Muscle of arm (tissue), 14 donors: ENCODE measurements at places on chromosomes 12 and 14.

DNA sequence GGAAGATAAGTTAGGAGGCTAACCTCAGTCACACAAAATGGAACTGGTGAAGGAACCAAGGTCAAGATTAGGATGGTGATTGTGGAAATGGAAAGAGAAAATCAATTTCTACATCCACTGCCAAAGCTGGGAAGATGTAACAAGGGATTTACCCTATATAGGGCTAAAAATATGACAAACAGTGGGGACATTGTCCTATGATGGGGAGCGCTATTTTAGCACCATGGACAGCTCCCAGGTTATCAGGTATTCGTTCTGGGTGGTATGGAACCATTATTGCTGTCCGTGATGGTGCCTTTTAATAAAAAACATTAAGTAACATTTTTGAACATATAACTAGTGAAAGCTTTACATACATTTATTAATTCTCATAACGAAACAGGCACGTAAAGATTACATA lies 124.0 kb downstream of the NDUFA12 start:
- no peak for DNase-seq

DNA sequence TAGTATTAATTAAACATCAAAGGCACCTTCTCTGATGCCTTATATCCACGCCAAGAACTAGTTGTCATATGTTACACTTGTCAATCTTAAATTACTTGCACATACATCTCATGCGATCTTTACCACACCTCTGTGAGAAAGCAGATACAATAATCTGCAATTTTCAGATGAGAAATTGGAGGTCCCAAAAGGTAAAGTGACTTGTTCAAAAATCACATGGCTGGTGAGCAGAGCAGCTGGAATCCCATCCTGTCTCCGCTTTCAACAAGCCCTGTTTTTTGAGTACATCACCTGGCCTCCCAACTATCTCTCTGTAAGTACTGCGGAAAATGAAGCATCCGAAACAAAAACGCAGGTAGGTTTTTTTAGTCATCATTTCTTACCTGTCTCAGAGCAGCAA lies 203.4 kb upstream of the FOXN3 start:
- no peak for DNase-seq

DNA sequence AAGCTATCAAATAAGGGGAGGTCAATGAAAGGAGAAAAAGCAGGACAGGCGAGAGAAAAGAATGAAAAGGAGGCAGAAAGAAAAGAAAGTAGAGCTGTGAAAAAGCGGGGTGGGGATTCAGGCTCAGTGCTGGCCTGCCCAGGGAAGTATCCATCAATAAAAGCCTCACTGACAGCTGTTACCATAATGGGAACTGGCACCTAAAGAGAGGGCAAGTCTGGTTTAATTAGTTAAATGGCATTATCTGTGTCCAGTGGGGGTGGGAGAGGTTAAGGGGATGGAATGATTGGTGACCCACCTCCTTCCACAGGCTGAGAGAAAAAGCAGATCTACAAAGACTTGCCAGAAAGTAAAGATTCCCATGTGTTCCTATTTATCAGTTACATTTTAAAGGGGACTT lies 7.4 kb downstream of the SALL2 start:
- DNase-seq = no peak

DNA sequence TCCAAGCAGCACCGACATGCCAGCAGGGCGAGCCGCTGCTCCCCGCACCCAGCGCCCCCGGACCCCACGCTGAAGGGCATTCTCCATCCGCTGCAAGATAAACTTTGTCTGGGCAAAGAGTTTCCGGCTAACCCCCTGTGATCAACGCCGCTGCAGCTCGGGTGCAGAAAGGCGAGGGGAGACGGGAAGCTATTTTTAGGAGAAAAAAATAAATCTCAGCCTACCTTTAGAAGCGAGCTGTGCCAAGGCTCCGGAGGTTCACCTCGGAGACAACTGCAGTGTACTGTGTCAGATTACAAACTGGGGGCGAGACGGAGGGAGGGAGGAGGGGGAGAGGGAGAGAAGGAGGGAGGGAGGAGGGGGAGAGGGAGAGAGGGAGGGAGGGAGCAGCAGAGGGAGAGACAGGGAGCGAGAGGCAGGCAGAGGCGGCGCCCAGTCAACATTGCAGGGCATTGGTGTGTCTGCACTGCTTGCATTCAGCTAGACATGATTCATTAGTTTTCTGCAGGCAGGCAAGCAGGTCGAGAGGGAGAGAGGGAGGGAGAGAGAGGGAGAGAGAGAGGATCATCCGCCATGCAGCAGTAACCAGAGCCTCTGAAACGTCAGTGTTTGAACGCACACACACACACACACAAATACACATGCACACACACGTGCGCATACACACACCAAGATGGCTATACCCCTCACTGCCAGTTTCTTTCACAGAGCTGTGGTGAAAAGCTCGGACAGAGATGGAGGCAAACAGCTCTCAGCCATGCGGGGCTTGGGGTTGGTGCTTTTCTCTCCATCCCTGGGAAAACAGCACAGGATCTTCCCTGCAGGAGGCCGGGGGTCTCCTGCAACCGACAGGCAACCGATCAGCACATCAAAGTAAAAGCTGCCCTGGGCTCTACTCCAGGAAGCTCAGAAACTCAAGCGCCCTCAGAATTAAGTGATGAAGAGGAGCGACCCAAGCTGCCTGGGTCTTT lies at the start of gene RIMBP2:
Gene RIMBP2, minus strand, starts transcription at position 302 of the 971 bp plus-strand sequence. CDS start 237,286 bp downstream, outside the sequence.
- peak; percentile 38 for DNase-seq

GRCh38 chr12:125797421-125798175 lies 732.4 kb downstream of the AACS start:
- DNase-seq = no peak

- no peak for DNase-seq
These were observed 166.0 kb upstream of the NOS1 start for GRCh38 chr12:117527479-117527855.

DNA sequence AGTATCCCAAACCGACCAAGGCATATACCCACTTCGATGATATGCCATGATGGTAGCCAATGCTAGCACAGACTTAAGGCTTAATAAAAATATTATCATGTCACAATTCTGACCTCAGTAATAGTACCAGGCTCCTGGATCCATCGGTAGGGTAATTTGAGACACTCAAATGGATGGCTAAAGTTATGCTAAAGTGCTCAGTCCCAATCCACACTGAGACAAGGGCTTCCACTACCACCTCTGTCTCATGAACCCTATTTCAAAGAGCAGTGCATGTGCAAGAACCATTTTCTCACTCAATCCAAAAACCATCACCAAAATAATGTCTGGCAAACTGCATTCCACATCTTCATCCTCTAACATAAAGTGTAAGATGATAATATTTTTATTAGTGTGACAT lies 122.4 kb upstream of the KRR1 start:
- no peak for DNase-seq

DNA sequence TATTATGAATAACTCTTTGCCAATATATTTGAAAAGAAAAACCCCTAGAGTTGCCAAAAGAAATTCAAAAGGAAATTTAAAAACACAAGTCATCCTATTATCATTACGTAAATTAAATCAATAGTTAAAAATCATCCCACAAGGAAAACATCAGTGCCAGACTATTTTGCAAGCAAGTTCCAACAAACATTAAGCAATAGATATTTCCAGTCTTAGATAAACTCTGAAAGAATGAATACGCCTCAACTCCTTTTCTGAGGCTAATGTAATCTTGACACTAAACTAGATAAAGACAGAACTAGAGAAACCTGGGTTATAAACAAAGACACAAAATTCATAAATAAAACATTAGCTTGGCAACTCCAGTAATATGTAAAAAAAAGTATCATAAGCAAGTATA lies 245.9 kb downstream of the FOXN3 start:
- no peak for DNase-seq

DNA sequence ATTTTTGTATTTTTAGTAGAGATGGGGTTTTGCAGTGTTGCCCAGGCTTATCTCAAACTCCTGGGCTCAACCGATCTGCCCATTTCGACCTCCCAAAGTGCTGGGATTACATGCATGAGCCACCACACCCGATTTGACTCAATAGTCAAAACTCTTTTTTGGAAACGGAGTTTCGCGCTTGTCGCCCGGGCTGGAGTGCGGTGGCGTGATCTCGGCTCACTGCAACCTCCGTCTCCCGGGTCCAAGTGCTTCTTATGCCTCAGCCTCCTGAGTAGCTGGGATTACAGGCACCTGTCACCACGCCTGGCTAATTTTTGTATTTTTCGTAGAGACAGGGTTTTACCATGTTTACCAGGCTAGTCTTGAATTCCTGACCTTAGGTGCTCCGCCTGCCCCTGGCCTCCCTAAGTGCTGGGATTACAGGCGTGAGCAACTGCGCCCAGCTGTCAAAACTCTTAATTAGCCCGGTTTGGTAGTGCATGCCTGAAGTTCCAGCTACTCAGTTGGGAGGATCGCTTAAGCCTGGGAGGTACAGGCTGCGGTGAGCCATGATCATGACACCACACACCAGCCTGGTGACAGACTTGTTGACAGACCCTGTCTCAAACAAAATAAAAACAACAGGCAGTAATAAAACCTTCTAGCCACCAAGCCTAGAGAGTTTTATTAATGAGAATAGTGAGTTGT lies 12.4 kb downstream of the MED21 start:
- DNase-seq = no peak

GRCh38 chr12:19025582-19025981 lies 104.0 kb upstream of the PLEKHA5 start:
- DNase-seq = no peak

DNA sequence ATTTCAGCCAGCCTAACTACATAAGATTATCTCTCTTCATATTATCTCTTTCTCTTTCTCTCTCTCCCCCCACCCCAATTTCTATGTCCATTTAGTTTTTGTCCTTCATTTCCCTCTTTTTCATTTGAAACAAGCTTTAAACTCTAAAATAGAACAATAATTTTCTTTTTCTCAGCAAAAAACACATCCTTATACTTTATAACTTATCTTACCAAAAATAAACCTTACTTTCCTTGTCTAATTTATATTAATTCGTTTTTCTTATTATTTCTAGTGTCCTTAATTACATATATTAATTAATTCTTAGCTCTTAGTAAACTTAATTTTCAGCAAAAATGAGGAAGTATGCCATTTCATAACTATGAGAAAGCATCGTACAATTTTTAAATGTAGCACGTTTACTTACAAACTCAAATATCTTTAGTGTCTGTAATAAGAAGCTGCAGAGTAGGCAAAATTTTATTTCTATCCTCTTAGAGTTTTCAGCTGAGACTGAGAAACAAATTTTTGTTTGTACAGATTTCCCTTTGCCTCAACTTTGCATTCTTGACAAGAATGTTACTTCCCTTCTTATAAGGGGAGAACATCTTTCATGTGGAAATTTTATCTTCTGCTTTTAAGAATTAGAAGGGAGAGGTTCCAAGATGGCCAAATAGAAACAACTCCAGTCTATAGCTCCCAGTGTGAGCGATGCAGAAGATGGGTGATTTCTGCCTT lies 65.1 kb upstream of the ST8SIA1 start:
- DNase-seq = no peak

DNA sequence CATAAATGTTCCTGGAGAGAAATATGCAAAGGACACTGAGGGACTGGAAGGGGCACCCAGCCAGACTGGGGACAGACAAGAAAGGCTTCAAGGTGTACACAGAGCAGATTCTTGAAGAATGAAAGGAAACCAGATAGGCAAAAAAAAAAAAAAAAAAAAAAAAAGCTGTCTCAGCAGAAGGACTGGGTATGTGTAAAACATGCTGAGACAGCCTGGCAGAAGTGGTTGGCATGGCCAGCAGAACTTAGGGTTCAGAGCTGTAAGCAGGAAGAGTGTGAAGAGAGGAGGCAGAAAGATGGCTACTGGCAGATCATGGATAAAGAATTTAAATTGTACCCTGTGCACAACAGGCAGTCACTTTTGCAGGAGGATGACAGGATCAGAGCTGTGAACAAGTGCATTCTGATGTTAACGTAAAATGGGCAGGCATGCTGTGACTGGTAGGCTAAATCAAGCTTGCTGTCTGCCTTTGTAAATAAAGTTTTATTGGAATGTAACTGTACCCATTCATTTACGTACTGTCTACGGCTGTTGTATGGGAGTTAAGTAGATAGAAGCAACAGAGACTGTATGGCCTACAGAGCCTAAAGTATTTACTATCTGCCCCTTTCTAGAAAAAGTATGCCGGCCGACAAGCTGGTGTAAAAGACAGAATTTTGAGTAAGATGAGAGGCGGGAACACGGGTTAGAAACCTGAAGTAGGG lies 42.2 kb downstream of the UBR7 start:
- DNase-seq = no peak

GRCh38 chr12:88237954-88238353 lies 95.8 kb downstream of the TMTC3 start:
- no peak for DNase-seq

DNA sequence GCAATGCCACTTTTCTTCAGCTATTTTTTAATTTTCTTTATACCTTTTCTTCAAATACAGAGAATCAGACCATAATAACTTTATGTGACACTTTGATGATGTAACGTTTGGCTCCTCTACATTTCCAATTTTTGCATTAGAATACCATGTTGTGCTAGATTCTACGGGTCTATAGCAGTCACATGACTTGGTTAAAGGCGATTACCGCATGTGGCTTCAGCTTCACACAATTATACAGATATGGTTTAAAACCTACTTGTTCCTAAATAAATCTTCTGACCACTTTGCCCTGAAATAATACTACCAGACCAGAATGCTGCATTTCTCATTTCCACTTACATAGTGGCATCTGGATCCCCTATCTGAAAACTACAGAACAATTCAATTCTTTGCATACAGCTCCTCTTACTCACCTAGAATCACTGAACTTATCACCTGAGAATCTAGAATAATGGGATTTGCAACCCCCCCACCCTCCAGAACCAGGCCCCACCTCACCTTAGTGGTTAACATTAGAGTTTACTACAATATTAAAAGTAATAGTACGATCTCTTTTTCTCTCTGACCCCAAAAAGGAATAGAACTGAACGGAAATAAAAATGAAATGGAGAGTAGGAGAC lies 1.3 kb downstream of the MAX start:
- no peak for DNase-seq

- no peak for DNase-seq
These were observed 170.8 kb downstream of the TMX1 start for GRCh38 chr14:51410897-51411296.

- no peak for DNase-seq
These were observed 195.6 kb upstream of the PWP1 start for GRCh38 chr12:107490010-107490409.

DNA sequence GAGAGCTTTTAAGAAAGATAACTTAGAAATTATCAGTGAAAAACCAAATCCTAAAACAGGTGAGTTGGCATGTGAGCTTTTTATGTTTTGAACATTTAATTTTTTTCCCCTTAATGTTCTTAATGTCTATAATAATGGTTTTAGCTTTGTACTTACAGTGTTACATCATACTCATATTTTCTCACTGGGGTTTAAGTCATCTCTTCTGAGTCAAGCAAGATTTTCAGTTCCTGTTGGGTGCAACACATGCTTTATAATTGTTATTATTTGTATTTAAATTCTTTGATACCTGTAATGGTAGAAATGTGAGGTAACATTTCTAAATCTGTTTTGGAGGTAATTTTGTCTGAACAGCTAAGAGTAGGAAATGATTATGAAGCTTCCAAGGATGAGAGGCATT lies 113.0 kb downstream of the PLEKHA5 start:
- no peak for DNase-seq

GRCh38 chr14:56333359-56334292 lies 215.4 kb downstream of the PELI2 start:
- DNase-seq = no peak
